Occipital lobe (tissue), 3 donors: ENCODE measurements at places on chromosomes 3 and 15. TPM values are rescaled to one million over a fixed set of nuclear protein-coding genes. Genes with fewer than 3 reads are reported as not detected.

The SAMMSON gene
- 0.47 TPM for total RNA-seq

The ZNF106 gene
- 52.4 TPM for total RNA-seq

The ZBTB20 gene
- 62.7 TPM for total RNA-seq

The FOXL2NB gene
- total RNA-seq = 0.16 TPM

The CALML4 gene
- total RNA-seq = 2.2 TPM

GRCh38 chr3:79973917-79974595, 206.3 kb upstream of the ROBO1 start:
- DNase-seq = no peak

GRCh38 chr3:51381333-51381705, 3.8 kb upstream of the MANF start:
- DNase-seq = no peak

GRCh38 chr15:63405159-63405558, 23.5 kb upstream of the CA12 start:
- no peak for DNase-seq

DNA sequence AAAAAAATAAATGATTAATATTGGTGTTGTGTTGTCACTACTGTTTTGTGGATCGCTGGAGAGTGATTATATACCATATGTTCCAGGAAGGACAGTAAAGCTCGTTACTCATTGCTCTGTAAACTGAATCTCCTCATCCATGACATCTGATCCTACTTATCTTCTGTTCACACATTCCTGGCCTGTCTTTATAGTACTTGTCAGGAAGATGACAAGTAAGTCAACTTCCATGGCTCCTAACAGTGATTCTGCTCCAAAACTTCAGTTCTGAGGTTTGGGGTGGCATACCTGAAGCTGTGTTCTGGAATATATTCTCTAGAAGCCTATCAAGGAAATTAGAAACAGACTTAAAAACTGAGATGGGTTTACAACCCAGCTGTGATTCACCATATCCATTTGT, 288.9 kb downstream of the ZBBX start:
- no peak for DNase-seq

- DNase-seq = no peak
Observed at GRCh38 chr3:108342837-108343486, 46.6 kb downstream of the HHLA2 start.

DNA sequence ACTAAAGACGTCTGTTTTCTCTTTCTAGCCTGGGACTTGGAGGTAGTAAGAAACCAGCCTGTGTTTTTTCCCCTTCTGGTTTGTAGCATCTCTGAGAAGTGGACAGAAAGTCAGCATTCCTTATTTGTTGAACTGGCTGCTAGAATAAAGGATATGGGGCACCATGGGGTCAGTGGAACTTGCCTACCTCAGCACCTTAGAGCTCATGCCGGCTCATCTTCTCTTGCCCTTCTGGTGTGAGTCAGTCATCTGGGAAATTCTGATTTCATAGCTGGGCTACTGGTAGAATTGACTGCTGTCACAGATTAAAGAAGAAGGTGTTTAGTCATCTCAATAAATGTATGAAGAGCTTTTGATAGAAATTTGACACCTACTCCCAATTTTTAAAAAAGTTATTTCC, 202.7 kb upstream of the TOPAZ1 start:
- DNase-seq = no peak

DNA sequence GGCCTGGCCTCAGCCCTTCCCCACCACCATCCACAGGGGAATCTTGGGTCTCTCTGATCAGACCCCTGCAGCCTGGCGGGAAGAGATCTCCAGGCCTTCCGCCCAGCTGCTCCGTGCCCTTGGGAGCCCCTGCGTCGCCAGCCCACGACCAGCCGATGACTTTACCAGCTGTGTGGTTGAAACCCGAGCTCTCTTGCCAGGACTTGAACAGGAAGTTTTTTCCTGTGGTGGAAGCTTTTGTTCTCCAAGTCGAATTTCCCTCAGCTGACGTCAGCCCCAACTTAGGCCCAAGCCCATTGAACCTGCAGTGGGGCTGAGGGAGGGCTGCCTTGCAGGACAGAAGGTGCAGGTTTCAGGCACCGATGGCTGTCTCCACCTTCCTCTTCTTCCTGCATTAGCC, 51.7 kb upstream of the SMAD3 start:
- no peak for DNase-seq

DNA sequence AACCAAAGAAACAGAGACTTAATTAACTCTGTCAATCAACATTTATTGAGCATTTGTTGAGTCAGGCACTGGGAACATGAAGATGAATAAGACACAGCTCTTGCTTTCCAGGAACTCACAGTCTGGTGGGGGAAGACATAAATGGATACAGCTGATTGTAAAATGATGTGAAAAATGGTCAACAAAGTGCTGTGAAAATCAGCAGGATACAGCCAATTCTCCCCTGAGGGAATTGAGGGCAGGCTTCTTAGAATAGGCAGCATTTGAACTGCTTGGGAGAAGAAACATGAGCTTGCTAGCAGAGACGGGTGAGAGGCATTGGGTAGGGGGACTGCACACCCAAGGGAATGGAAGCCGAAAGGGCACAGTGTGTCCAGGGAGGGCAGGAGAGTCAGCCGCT, 41.1 kb downstream of the MFSD1 start:
- DNase-seq = no peak
